ENCODE measurements at places on chromosomes 16 and 17.
A peak's percentile ranks its signal among the peaks of the same experiment; 100 is the strongest.

- DNase-seq, result peak; percentile 61
These were observed 28.7 kb downstream of the CCR7 start for GRCh38 chr17:40536295-40537171.

DNA sequence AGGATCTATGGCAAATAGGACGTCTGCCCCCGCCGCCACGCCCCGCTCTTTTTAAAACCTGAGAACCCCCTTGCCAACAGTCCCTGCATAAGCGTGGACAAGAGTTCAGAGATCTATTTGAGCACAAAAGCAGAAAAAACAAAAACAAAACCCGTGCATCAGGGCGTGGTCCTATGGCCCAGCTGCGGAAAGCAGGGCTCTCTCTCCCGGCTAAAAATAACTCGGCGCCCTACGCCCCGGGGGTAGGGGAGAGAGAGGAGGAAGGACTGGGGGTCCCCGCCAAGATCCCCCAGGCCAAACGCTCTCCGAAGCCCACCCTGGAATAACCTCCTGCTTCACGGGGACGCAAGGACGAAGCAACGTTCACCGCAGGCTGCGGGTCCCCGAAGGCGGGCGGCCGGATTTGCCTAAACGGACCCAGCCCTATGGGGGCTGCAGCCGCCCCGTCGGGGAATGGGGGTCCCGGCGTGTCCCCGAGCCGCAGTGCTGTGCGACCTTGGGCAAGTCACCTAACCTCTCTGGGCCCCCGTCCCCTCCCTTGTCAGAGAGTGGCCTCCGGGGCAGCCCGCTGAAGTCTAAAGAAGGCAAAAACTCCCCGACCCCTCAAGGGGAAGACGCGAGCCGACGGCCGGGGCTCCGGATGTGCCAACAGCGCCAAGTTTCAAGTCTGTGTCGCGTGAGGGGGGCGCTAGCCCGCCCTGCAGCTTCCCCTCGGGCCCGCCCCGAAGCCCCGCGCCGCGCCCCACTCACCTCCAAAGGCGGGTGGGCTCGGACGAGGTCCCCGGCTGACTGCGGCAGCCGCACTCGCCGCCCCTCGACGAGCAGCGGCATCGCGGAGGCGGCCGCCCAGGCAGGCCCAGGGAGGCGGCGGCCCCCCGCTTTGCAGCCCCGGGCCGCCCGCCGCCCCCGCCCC lies 477 bp downstream of the NTAN1 start:
- peak; percentile 52 for DNase-seq

DNA sequence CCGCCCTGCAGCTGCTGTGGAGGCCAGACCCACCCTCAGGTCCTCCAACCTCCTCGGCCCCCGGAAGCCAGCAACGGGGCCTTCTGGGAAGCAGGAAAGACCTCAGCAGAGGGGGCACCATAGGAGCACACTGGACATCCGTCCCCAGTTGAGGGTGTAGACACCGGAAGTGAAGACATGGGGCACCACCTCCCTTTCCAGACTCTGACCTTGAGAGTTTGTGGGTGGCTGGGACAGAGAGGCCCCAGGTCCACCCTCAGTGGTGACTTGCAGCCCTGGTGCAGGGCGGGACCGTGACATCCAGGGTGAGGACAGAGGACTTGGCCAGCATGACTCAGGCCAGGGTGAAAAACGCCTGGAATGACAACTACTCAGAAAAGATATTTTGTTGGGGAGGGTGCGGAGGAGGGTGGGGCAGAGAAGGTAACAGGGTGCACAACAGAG lies 19.9 kb downstream of the CEP295NL start:
- DNase-seq, result peak; percentile 74

DNA sequence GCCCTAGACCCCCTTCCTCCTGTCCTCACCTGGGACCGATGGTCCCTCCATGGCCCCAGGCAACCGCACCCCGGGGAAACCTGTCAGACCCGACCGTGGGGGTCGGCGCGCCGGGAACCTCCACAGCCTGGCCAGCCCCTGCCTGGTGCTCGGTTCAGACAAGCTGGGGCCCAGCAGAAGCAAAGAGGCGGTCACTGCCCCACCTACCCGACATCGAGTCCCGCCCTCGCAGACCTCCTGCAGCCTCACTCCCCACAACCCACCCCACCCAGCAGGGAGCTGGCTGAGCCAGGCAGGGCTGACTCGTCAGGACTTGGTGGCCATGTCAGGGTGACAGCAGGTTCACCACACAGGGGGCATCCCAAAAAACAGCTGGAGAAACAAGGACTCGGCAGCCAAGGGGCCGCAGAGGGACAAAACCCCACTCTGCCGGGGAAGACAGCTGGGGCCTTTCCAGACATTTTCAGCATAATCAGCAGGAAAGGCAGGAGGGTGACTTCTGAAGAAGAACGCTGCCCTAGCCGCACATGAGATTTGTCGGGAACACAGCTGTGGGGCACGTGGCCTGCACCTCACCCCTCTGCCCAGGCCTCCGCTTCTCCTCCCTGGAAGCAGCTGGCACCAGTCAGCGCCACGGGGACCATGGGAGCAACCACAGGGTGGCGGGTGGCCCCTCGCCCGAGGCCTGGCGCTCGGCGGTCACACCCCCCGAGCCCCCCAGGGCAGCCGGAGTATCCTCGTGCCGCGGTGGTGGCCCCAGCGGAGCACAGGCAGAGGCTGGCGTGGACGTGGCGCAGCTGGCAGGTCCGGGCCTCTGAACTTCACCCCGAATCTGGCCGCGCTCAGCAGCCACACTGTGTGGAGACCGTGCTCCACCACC lies 22.9 kb downstream of the GNPTG start:
- DNase-seq, result no peak

- peak; percentile 67 for DNase-seq
These were observed 24.9 kb downstream of the CDRT15 start for GRCh38 chr17:14211801-14212200.

DNA sequence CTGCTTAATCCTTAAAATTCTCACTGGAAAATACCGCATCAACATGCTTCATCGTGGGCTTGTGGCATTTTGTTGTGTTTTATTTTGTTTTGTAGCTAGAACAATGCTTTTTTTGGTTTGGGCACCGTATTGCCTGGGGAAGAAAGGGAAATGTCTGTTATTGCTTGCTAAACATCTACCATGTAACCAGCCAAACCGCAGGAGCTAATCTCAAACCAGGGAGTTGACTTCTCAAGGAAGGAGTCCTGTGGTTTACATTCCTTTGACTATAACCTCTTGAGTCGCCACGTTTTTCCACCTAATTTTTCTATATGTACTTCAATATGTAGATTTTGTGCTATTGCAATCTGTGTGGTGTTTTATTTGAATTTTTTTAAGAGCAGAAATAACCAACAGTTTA lies 593.5 kb upstream of the SOX9 start:
- DNase-seq, result no peak

DNA sequence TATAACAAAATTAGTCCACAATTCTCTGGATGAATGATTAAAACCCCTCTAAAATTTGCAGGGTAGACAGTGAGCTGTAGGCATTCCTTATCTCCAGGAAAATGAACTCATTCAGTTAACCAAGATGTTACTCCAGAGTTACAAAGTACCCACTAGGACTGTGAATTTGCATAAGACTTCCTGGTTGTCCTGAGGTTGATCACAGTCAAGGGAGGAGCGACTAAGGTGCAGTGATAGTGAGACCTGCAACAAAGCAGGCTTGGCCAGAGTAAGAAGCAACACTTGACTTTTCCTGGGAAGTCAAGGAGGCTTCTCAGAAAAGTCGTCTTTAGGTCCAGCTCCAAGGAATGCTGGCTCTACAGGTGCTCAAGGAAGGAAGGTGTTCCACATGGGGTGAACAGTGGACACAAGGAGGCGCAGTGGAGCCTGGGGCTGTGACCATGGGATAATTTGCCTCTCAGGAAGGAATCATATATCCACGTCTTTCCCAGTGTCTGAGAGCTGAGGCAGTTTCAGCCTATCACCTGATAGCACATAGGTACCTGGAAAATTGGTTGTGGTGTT lies 821.1 kb upstream of the EEF2KMT start:
- DNase-seq, result peak; percentile 11

DNA sequence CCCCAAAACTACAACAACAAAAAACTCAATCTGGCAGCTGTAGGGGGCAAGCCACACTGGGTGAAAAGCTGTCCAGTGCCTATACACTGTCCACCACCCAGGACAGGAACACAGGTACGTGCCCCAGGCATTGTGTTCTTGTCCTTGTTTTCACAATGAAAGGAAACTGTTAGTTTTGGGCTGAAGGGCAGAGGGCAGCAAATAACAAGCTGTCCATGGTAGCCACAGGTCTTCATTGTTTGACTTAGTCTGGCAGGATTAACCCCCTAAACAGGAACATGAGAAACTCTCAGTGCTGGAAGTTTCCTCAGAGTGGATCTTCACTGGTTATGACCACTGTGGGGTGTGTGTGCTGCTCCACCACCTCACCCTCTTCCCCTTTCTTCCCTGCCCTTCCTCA lies 224.6 kb upstream of the N4BP1 start:
- DNase-seq, result no peak
